ENCODE measurements at places on chromosomes 13 and 19. TPM values are rescaled to one million over a fixed set of nuclear protein-coding genes. Genes with fewer than 3 reads are reported as not detected.

SIGLEC8 gene
- 0.31 TPM for total RNA-seq

CC2D1A gene
- total RNA-seq = 56.6 TPM

CNFN gene
- total RNA-seq = 5.0 TPM

RXFP2 gene
- total RNA-seq = 0.43 TPM

DNA sequence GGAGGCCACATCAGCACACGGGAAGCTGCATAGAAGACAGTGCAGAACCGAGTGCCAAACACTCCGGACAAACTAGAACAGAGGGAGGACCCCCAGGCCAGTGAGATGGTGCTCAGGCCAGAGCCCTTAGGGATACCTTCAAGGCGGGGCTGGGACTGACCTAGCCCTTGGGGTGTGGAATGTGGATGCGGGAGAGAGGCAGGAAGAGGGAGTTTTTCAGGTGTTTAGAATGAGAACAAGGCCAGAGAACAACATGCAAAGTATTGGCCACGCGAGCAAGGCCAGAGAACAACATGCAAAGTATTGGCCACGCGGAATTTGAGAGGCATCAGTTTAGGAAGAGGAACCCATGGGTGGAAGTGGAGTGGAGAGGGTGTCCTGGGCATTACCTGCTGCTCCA is 65.1 kb upstream of the ATP12A start:
- no peak overlapping the region for H3K4me3 ChIP-seq
- no peak for DNase-seq
- no peaks in the 10 kb centered on the region for H3K4me1 ChIP-seq

GRCh38 chr13:75514080-75514995 is 23.3 kb downstream of the COMMD6 start:
- no peak overlapping the region for H3K27ac ChIP-seq
- no peaks in the 10 kb centered on the region for H3K36me3 ChIP-seq
- DNase-seq = no peak

DNA sequence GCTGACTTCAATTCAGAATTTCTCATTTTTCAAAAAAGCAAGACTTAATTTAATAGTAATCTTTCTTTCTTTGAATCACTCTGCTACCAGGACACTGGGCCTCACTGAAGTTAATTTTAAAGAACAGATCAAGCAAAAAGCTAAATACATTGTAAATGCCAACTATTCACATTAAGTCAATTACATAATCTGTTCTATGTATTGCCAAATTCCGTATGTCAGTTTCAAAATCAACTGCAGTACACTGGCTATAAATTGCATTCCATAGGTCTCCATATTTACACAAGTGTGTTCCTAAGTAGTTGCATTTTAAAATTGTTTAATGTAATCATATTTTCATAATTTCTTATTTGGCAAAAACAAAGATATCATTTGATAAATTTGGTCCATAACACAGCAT is 10.1 kb downstream of the FOXO1 start:
- no peaks in the 10 kb centered on the region for H3K27me3 ChIP-seq
- no peaks in the 10 kb centered on the region for H3K36me3 ChIP-seq
- no peak for DNase-seq

Measured in testis (tissue), 5 donors.